Glomerular endothelial cell (primary cell): ENCODE measurements at places on chromosomes 2 and 18. TPM values are rescaled to one million over a fixed set of nuclear protein-coding genes. Genes with fewer than 3 reads are reported as not detected.

DNA sequence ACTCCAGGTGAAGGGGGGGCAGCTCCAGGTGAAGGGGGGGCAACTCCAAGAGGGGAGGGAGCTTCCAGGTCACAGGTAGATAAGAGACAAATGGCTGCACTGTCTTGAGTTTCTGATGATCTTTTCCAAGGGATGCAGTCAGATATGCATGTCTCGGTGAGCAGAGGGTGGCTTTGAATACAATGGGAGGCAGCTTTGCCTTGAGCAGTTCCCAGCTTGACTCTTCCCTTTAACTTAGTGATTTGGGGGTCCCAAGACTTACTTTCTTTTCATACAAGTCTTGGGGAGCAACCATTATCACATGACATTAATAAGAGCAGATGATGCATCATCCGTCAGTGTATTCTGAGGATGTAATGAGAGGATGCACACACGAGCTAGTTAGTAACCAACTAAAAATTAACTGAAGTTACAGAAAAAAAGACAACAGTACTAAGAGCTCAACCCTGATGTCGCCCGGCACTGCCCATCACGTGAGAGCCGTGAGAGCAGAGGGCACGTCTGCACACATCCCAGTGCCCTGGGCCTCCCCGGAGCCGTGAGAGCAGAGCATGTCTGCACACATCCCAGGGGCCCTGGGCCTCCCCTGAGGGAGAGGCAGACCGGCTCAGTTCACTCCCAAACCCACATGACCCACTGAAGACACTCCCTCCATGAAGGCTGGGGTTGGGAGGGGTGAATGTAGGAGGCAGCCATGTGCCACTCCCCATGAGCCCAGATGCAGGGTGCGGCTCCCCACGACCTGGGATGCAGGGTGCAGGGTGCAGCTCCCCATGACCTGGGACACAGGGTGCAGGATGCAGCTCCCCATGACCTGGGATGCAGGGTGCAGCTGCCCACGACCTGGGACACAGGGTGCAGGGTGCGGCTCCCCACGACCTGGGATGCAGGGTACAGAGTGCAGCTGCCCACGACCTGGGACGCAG, 39.4 kb downstream of the PXDN start:
- DNase-seq, result no peak

GRCh38 chr2:147247749-147248148, 597.1 kb upstream of the ACVR2A start:
- DNase-seq, result no peak

GRCh38 chr18:48663931-48664847, 125.4 kb downstream of the CTIF start:
- no peak for DNase-seq

The GPBAR1 gene
- total RNA-seq, result 0.35 and 0.39 TPM in 2 replicates

The SP5 gene
- total RNA-seq, result 0.06 TPM in 1 of 2 replicates, not detected in the other

The SPOPL gene
- total RNA-seq, result 7.9 and 13.9 TPM in 2 replicates

The IL1RL1 gene
- total RNA-seq, result 5.8 and 20.5 TPM in 2 replicates
